ENCODE measurements at places on chromosomes 4 and X.

- no peak for DNase-seq
Observed at GRCh38 chr4:38529189-38530115, 134.5 kb upstream of the KLF3 start.

DNA sequence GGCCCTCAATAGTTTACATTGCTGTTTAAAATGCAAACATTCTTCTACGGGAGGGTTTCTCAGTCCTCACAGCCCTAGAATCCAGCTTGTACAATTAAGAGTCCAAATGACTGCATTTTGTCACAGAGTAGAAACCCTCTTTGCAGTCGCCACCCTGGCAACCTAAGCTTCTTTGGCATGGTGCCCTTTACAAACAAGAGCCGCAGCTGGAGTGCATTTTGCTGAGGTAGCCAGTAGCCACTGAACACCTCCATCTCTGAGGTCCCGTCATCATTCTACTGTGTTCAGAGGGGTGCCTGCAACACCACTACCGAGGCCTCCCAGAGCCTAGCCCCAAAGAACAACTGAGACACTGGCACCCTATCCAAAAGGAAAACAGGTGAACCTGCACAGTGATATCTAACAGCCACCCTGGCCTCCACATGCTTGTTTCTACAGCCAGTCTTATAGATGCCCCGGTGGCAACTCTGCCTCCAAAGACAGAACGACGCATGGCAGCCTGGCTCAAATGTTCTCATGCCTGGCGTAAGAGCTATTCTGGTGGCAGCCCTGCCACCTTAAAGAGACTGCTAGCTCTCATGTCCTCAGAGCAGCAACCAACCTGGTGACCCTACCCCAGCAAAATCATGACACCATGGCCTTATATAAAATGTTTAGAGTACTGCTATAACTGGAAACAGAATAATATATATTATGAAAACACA, 801.9 kb downstream of the TECRL start:
- DNase-seq = no peak

GRCh38 chrX:14029039-14029424, 660 bp downstream of the GEMIN8 start:
- no peak for DNase-seq

- peak; percentile 10 for DNase-seq
Observed at GRCh38 chr4:41661442-41662076, 87.0 kb downstream of the PHOX2B start.

DNA sequence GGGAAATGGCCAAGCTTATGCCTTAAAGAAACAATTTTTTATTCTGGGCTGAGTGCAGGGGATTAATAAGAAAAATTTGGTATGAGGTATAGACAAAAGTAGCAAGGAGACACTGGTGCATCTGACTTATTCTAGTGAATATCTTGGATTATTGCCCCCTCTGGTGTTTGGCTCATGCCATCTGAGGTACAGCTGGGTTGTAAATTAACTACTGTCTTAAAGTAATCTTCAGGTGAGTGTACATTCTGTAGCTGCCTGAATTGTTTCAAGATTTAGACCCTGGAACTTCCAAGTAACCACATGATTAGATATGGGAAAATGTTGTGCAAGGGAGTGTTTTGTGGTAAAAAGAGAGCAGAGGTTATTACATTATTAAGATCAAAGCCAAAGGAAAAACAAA, 988.7 kb downstream of the FAM133A start:
- no peak for DNase-seq

DNA sequence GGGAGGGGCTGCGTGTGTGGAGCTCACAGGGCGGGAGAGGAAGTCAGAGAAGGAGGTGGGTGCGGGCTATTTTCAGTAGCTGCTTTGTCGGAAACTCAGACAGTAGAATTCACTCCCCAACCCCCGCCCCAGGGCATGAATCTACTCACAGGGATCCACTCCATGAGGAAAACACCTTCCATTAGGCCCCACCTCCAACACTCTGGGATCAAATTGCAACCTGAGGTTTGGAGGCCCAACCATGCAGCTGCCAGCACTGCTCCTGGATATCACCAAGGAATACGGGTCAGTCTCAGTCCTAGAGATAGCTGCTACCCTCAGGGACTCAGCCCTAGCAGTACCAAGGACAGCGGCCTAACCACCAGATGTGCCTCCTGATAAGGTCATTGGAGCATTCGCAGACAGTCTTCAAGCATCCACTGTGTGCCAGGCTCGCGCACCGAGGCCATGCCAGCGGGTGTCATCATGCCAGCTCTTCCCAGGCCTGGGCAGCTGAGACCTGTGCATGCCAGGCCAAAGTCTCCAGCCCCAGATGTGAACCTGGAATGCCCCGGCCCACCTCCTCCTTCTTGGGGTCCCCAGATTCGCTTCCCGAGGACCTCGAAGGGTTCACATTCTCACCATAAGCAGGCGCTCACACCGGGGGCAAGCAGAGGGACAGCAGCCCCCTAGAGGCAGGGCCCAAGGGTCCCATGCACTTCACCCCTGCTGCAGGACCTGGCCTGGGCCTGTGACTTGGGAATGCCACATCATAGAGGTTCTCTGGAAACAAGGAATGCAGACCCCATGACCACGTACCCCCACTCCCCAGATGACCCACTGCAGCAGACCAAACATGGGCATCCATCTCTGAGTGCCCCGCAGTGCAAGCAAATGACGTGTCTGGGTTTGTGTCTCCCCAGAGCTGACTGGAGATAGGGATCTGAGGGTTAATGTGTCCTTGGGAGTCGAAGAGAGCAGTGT, 102.3 kb downstream of the ADRA2C start:
- DNase-seq = no peak

DNA sequence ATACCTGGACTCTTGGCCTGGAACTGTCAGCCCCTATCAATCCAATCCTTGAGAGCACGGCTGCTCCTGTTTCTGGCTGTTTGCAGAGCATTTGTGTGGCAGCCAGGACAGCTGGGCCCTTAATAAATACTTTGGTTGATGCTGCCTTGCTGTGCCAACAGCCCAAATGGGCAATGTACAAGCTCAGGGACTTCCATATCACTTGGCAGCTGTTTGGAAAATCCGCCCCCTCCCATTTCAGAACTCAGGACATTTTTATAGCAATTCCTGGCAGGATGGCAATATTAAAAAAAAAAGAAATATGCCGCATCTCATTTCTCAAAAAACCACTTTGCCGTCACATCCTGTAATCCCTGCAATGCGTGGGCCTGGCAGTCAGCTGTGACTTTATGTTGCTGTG, 218.9 kb downstream of the HS3ST1 start:
- no peak for DNase-seq

Measured in fibroblast of skin of left biceps (primary cell).